D341Med (cell line): ENCODE measurements at places on chromosomes 3 and 15.

- DNase-seq: no peak
Observed at GRCh38 chr15:71182522-71182921, 67.3 kb downstream of the THSD4 start.

GRCh38 chr3:129365296-129366136 is 62.9 kb downstream of the EFCAB12 start:
- DNase-seq: no peak

DNA sequence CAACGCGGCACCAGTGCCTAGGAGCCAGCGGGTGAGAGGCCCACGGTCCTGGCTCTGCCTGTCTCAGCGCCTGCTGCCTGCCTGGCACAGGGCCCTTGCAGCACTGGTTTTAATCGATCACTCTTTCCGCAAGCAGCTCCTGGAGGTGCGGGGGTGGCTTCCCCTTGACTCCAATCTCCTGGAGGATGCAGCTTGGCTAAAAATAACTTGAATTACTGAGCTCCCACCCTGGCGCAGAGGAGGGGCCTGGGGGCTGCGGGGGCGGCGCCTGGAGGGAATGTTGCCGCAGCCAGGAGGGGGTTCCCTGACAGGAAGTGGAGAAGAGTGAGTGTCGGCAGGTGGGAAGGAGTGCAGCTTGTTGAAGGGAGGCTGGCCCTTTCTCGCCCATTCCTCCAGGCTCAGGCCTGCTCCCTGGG is 9.9 kb upstream of the RPL29 start:
- DNase-seq: peak; percentile 70

GRCh38 chr3:42007785-42008184 is 45.9 kb upstream of the ULK4 start:
- DNase-seq: no peak

DNA sequence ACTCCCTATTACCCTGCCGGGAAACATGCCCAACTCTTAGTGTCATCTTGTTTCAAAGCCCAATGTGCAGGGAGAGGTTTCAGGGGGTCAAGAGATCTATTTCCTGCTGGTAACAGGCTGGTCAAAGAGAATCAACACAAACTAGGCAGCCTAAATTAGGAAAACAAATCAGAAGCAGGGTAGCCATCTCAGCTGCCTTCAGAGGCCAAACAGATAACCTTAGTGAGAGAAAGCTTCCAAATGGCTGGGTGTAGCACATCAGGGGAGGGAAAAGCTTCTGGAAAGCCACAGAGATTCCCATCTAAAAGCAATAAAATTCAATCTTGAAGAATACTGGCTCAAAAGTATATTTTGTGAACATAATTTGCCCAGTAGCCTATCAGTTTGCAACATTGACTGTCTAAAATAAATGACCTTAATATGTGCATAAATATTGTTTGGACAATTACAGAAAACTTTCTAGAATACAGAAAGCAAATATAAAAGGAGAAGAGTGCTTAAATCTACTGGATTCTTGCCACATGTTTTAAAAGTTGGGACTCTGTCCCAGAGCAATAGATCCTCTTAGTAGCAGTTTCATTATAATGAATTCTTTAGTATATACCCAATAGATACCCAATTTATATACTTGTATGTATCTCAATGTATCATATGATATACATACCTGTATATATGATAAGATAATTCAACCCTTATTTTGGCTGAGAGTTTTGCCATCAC is 371.9 kb upstream of the RARB start:
- DNase-seq: no peak

- no peak for DNase-seq
Observed at GRCh38 chr3:136604961-136605360, 147.2 kb downstream of the STAG1 start.

DNA sequence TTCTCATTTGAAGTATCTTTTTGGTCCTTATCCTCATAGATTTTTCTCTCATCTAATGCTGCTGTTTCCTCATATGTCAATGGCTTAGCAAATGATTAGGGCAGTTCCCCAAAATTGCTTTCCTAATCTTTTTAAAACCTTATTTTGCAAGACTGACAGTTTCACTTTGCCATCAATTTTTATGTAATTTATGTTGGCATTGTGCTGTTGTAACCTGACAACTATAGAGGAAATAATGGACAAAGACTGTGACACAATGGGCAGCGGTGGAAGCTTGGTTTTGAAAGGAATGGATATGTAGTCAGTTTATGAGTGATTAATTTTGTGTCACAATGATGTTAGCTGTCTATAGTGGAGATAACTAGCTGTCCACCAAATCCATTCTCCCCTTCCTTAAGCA is 10.6 kb upstream of the SH3BP5 start:
- no peak for DNase-seq

DNA sequence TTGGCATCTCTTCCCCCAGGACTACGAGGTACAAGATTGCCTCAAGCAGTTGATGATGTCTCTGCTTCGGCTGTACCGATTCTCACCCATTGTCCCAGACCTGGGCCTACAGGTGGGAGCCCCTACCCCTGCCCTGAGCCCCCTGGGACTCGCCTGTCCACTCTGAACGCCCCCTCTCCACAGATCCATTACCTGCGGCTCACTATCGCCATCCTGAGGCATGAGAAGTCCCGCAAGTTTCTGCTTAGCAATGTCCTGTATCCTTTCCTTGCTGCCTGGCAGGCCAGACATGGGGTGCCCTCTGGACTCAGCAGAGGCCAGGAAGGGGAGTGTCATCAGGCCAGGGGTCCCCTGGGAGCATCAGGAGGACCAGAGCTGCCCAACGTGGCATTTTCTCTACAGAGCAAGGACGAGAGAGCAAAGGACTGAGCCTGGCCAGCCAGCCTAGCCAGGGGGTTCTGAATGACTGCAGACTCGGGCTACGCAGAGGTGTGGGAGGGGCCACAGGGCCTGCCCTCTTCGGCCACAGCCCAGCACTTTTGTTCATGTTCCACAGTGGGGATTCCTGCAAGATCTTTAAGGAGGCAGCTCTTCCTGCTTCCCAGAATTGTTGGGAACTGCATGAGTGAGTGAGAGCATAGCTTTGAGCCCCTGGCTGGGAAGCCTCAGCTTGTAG is 11.2 kb downstream of the RNF123 start:
- no peak for DNase-seq

GRCh38 chr3:115478359-115478758 is 145.0 kb upstream of the GAP43 start:
- DNase-seq: no peak

DNA sequence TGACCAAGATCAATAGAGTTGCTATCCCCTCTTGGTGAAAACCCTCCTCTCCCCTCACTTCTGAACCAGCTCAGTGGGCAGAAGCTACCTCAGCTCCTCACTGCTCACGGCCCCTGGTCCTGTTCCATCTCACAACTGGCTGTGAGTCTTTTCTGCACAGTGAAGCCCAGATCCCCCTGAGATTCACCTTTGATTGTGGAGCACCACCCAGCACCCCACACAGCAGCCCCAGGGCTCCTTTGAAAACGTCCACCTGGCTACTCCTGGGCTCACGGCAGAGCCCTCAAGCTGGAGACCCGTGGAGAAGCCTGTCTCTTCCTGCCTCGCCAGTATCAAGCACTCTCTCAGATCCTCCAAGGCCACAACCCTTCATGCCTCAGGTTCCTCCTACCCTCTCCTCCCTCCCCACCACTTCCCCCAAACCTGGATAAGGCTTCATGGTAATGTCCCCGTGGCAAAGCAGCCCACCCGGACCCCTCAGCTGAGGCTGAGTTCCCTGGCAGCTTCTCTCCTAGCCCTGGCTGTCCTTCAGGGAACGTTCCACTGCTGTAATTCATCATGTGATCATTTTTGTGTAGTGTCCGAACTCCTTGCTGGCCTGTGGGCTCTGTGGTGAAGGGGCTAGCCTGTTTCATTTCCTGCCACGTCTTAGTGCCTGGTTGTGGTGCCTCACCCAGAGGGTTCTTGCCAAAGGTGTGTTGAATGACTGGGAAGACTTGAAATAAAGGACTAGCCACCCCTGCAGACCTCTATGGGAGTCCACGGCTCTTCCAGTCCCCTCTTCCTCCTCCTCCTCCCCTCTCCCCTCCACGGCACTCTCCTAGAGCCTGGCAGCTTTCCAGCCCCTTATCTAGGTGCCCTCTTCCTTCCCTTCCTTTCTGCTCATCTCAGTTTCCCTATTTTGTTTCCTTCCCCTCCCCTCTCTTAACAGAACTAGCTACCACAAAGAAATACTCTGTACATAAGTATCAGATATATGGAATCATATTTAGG is 44.5 kb downstream of the KY start:
- DNase-seq: no peak

- no peak for DNase-seq
Observed at GRCh38 chr3:182704926-182705325, 88.4 kb upstream of the ATP11B start.

DNA sequence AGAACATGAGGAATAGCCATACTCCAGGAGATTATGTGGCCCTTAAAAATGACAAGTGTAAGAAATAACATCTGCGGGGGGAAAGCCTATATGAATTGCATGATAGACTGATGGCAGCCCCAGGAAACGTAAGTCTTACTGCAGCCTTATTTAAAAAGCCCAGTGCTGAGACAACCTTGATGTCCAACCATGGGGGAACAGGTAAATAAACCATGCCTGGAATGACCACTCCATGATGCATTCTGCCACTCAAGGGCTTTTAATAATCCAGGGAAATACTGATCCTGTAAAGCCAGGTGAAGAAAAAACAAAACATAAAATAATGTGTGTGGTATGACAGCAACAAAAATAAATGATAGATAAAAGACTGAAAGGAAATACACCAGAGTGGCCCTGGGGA is 46.5 kb upstream of the GRIP2 start:
- DNase-seq: no peak

DNA sequence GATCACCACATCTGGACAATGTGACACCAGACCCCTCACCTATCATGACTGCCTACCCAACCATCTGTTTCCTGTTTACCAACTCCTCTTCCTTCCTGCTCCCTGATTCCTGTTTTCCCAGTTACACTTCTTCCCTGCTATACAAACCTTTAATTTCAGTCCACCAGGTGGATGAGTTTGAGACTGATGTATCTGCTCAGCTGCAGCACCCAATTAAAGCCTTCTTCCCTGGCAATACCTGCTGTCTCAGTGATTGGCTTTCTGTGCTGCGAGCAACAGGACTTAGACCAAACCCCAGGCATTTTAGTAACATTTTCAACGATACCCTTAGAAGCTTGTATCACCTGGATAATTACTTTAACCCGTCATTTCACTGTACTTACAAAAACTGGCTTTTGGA is 968.2 kb upstream of the NR2F2 start:
- no peak for DNase-seq

DNA sequence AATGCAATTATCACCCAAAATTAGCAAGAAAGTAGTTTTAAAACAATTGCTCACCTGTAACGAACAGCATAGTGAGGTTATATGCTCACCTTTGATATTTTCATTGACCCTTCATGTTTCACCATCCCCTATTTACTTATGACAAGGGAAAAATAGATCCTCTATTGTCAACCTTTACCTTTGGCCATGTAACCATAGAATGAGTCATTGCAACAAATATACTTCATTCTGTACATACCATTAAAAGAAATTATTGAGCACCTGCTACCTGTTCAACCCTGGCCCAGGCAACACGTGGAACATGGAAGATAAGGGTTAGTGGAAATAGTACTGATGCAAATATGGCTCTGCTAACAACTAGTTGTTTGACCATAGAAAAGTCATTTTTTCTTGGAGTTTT is 20.2 kb downstream of the LSAMP start:
- no peak for DNase-seq

DNA sequence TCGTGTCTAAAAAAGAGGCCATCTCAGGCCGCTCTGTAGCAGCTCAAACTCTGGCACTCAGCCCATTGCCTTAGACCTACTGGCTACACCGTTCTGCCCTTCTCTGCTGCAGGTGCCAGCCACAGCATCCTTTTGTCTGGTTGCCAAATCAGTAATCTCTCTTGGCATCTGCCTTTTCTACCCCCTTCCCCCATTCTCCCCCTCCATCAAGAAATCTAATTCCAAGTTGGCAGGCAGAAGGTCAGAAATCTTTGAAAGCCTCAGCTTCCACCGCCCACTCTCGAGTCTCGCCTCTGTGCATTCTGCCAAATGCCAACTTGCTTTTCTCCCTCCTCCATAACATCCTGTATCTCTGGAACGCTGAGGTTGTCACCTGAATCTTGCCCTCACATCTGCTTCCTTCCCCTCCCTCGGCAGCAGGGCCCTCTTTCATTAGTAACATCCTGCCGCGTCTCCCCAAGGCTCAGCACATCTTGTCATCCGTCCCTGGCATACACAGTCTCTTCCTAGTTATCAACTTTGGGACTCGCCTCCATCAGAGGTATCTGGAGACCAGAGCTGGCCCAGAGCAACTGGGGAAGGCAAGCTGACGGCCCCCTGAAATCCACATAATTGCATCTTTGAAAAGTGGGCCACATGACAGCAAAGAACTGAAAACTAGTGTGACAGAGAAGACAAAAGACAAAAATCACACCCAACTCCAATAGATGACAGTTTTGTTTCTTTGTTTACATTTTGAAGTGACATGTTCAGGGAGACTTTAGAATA is 312.0 kb upstream of the CCDC54 start:
- peak; percentile 59 for DNase-seq

- no peak for DNase-seq
Observed at GRCh38 chr15:50192926-50193620, 11.1 kb downstream of the SLC27A2 start.

- DNase-seq: no peak
Observed at GRCh38 chr15:47705281-47705997, 11.9 kb upstream of the SEMA6D start.

DNA sequence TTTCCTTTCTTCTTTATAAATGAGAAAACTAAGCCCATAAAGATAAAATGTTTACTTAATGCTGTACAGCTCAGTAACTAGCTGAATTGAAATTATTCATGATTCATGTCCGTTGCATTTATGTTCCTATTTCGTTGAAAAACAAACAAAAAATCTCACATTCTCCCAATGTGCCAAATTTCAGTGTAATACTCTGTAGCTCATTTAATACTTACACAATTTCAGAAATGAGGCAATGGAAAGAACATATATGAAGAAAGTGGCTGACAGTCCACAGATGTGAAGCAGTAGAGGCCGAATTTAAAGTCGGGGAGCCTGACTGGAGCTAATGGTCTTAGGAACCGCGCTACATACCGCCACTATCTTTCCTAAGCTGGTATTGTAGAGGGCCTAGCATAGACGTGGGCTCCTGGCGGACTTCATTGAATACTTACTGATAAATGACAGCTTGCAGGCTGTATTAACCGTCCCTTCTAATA is 651 bp downstream of the PLSCR2 start:
- DNase-seq: no peak

- DNase-seq: no peak
Observed at GRCh38 chr3:50102558-50102957, 13.8 kb downstream of the RBM5 start.

GRCh38 chr15:60476713-60477112 is 2.2 kb downstream of the ICE2 start:
- no peak for DNase-seq
